ENCODE measurements at places on chromosomes 6 and 20.

- DNase-seq = no peak
Measured at GRCh38 chr6:149851461-149852110, 12.6 kb downstream of the LRP11 start.

DNA sequence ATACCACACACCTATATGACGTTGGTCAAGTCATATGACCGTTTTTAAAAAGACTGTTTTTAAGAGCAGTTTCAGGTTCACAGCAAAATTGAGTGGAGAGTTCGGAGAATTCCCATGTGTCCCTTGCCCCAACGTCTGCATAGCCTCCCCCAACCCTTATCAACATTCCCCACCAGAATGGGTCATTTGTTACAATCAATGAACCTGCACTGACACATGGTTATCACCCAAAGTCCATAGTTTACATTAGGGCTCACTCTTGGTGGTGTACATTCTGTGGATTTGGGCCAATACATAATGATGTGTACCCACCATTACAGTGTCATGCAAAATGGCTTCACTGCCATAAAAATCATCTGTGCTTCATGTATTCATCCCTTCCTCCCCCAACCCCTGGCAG, 52.0 kb downstream of the ZBTB2 start:
- no peak for DNase-seq

DNA sequence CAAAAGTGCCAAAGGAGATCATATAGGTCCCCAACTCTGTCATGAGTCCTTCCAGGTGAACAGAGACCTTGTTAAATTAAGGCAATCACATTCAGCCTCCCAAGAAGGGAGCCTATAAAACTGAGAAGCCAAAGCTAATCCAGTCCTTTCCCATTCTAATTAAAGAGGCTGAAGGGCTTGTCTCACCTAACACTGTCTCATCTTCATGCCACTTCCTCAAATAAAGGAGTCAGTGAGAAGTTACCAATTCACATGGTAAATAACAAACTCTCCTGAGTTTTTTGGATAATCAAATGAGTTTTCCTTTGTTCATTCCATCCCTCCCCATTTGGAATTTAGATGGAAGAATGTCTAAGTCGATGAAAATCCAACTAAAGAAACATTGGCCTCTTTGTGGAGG, 242.8 kb downstream of the UST start:
- no peak for DNase-seq

- no peak for DNase-seq
Measured at GRCh38 chr6:125670568-125670967, 78.9 kb upstream of the HEY2 start.

GRCh38 chr6:117555882-117556498, 46.3 kb downstream of the GOPC start:
- peak; percentile 22 for DNase-seq

DNA sequence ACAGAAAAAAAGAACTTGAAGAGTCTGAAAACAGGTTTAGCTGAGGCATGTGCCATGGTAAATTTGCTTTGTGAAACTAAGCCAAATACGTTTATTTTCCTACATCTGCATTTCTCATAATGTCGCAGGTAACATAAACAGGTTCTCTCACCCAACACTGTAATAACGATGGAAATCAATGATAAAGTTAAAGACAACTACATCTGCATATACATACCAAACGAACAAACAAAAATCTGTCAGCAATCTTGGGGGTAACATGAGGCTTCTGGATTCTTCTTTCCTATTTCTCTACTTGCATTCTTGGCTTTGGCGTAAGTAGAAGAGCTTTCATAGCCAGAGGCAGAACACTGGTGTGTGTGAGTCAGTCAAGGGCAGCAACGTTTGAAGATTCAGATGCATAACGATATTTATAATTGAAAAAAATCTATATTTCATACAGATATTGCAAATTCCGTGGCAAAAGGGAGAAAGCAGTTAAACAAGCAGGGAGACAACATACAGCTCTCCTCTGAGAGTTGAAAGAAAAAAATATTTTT, 195.1 kb downstream of the EDN1 start:
- DNase-seq = no peak

GRCh38 chr6:7108196-7108963, 619 bp downstream of the RREB1 start:
- DNase-seq = no peak

DNA sequence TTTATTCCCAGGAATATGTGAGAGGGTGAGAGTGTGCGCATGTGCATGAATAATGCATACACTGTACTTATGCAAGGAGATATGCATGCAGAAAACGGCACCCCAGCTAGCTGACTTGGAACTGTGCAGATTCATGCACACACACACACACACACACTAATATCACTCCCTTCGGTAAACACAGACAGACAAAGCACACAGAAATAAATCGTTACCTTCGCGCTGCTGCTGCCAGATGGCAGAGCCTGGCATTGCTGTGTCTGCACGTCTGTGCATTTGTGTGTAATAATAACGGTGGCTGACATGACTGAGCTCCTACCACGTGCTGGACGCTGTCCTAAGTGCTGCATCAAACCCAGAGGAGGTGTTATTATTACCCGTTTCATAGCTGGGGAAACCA, 36.8 kb downstream of the PREX1 start:
- DNase-seq = no peak

- DNase-seq = no peak
Measured at GRCh38 chr6:159979136-159979874, 10.4 kb downstream of the IGF2R start.

DNA sequence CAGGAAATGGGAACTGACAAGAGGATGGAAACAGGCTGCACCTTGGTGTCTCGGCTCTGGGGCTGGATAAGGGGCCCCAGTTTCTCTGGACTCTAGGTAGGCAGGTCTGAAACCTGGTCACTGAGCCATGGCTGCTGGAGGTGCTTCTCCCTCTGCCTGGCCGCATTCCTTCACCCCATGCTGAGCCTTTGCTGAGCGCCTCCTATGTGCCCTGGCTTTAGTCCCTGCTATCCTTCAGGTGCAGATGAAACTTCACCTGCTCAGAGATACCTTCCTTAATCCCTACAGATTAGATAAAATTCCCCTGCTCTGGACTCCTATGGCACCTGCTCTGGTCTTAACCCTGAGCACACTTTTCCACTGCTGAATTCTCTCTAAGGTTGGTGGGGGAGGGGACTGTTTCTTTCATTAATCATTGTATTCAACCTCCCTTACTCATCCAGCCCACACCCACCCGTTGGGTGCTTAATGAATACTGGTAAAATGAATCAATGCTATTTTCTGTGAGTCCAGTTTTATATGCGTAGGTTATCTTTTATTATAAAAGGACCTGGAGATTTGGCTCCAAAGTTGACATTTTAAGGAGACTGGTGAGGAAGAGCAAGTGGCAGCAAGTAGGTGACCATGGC, 19.3 kb downstream of the MYLK4 start:
- DNase-seq = no peak

DNA sequence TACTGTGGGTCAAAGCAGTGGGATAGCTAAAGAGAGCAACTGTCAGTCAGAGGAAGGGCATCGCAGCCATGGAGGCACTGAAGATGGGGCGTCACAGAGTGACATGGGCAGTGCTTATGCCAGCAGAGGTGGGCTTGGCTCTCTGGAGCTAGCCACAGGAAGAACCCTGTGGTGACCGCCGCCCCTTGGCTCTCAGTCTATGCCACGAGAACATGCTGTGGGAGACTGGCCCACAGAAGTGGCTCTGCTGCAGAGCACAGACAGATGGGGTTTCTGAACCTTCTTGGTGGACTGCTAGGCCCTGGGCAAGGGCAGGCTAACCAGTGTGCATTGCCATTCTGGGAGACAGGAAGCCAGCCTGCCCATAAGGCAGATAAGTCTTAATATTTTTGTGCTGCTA, 290.0 kb upstream of the SUPT3H start:
- DNase-seq = no peak

GRCh38 chr20:10040070-10040975, 5.5 kb downstream of the ANKEF1 start:
- DNase-seq = no peak

- peak; percentile 88 for DNase-seq
Measured at GRCh38 chr6:125584468-125584939, 164.9 kb upstream of the HEY2 start.

GRCh38 chr6:9732056-9732455, 682.8 kb downstream of the TFAP2A start:
- no peak for DNase-seq

GRCh38 chr6:125367036-125367782, 65.4 kb upstream of the HDDC2 start:
- no peak for DNase-seq

- no peak for DNase-seq
Measured at GRCh38 chr6:134293659-134294161, 24.2 kb downstream of the SGK1 start.

DNA sequence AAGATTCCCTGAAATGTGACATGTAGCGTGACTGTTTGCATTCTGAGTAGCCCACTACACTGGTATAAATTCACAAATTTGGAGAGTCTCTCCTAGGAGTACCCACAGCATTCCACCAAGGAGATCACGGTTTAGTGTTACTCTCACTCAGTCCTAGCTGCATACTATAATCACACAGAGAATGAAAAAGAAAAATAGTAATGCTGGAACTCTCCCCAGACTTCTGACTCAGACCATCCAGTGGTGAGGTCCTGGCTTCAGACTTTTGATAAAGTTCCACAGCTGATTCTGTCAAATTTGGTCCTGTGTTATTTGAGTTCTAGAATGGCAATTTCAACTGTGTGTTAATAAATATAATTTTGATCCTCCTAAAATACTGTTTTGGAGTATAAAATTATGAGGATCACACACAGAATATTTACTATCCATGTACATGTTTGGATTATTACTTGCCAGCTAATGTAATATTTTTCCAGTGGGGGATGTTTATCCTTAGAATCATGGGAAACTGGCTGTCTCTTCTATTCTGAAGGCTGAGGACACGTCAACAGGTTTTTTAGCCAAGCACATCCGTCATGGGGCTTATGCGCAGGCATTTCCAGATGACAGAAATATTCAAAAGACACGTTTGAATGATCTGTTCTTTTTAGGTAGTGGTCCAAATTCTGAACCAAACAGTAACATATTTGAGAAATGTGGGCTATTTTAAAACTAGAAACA, 5.1 kb upstream of the KIAA0408 start:
- DNase-seq = no peak

DNA sequence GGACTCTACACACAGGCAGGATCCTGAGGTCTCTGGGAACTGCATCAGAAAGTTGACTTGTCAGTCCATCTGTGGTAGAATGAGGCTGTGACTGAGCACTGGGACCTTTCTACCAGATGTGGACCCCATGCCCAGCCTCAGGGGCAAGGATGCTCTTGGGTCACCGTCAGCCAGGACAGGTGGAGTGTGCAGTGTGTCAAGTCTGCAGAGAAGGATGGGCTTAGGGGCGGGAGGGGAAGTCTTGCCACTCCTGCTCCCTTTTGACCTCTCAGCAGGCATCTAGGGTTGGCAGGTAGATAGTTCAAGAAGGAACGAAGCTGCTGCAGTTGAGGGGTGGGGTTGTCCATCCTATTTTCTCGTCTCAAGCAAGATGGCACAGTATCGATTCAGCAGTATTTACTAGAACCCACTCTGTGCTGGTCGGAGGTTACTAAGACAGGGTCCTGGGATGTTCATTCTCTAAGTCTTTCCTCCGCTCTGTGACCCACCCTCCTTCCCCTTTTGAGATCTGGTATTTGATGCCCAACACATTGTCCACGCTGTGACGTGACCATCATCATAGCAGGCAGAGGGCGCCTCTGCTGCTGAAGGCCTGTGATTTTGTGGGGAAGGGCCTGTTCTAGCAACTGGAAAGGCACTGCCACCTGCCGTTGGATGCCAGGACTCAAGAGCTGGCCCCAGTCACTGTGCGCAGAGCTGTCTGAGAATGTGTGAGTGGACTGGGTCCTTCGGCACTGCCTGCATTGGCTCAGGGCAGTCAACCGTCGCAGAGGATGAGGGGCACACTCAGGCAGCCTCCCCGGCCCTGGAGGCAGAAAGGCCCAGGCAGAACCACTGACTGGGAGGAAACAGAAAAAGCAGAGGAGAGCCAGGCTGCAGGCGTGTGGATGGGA, 23.2 kb downstream of the RBCK1 start:
- peak; percentile 36 for DNase-seq

- no peak for DNase-seq
Measured at GRCh38 chr20:2236256-2236655, 59.5 kb upstream of the TGM3 start.

GRCh38 chr6:108619431-108620197, 58.9 kb downstream of the FOXO3 start:
- no peak for DNase-seq

Data from anterior cingulate cortex (tissue), 58 donors.